H4 (cell line): ENCODE measurements at places on chromosomes 5 and 9. TPM values are rescaled to one million over a fixed set of nuclear protein-coding genes. Genes with fewer than 3 reads are reported as not detected.
A peak's percentile ranks its signal among the peaks of the same experiment; 100 is the strongest.

- DNase-seq = no peak
Observed at GRCh38 chr5:119357270-119357669, 1.5 kb downstream of the TNFAIP8 start.

The RAD1 gene
- total RNA-seq = 48.3 and 78.0 TPM in 2 replicates

The CCDC127 gene
- total RNA-seq = 4.6 and 4.8 TPM in 2 replicates

- DNase-seq = no peak
Observed at GRCh38 chr9:114112325-114112724, 13.2 kb upstream of the KIF12 start.

DNA sequence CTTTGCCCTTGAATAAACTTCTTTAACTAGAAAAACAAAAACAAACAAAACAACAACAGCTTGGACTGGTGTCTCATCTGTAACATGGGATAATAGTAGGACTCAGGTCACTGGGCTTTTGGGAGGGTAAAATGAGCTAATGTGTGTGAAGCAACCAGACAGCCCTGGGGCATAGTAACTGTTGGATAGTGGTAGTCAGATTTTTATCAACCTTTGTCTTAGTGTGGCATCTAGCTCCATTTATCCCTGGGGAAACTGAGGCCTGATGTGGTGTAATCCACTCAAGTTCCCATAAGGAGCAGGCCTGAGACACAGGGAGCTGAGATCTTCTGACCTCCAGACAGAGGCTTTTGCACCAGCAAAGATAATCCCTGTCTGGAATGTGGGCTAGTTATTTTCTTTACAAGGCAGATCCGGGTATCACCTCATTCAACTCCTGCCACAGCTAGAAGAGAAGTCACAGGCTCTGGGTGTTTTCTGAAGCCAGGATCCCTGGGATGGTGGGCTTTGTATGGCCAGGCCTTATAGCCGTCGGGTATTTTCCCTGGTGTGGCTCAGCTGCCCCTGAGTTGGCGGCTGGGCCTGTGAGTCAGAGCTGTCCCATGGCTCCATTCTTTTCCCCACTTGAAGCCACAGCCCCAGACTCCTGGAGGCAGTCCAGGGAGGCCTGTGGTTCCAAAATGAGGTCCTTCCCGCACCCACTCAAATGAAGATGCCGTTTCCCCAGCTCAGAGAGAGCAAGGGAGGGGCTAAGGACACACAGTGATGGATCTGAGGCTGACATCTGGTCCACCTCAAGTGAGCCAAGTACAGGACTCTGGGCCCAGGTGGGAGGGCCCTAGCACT lies 26.1 kb upstream of the CSF1R start:
- peak; percentile 85 for DNase-seq

DNA sequence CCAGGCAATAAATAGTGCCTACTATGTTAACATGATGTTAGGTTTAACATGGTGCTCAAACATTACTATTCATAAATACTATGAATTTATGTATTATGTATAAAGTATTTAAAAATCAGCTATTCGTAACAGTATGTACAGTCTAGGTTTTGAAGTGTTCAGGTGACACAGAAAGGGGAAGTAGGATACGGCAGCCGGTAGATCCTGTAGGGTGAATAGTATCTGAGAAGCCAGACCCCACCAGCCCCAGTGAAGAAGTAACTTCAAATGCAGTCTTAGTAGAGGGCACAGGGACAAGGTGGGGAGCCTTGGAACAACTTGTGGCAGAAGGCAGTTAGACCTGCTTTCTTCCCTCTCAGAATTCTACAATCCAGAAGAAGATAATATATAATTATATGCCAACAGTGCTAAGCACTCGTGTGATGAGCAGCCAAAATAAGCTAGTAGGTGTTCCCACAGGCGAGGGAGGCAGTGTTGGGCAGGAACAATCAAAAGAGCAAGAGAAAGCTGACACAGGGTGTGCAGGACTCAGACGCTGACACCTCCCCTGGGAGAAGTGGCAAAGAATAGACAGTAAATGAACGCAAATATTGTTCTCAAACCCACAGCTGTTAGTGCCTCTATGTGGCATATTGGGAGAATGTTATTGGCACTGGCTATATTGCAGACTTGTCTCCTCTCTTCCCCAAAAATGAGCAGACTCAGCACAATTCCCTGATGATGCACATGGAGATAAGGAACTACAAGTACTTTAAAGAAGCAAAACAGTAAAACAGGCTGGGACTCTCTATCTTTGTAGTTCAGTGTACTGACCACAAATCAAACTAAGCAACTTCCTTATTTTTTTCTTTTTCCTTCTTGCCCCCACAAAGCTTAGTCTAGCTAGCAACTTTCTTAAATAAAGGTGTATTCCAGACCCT lies 4.6 kb downstream of the ZNF367 start:
- DNase-seq = no peak

The PCDHGA8 gene
- total RNA-seq = 0.39 and 0.74 TPM in 2 replicates
